Amniotic stem cell (primary cell): ENCODE measurements at places on chromosomes 12 and 14.

- no peak for DNase-seq
Measured at GRCh38 chr12:7005311-7005710, 13.0 kb downstream of the LPCAT3 start.

- peak; percentile 69 for DNase-seq
Measured at GRCh38 chr14:96255501-96256366, at the start of gene BDKRB1. BDKRB1 (plus strand) TSS chr14:96256210; CDS start chr14:96263683, 7,473 bp downstream.

- DNase-seq = no peak
Measured at GRCh38 chr14:97178781-97179180, 381.6 kb downstream of the VRK1 start.

- no peak for DNase-seq
Measured at GRCh38 chr12:68236421-68237059, 10.9 kb upstream of the IL26 start.

GRCh38 chr12:116697716-116698115 is 40.2 kb downstream of the SPRING1 start:
- no peak for DNase-seq

- DNase-seq = no peak
Measured at GRCh38 chr12:20555771-20556170, 139.4 kb upstream of the SLCO1C1 start.
